ENCODE measurements at places on chromosomes 12 and 14. TPM values are rescaled to one million over a fixed set of nuclear protein-coding genes. Genes with fewer than 3 reads are reported as not detected.

The CAPS2 gene
- 2.5 TPM for total RNA-seq

The ANKRD33 gene
- not detected for total RNA-seq

The PTPRQ gene
- not detected for total RNA-seq

The KRT3 gene
- not detected for total RNA-seq

The RNASE8 gene
- not detected for total RNA-seq

The TBX3 gene
- not detected for total RNA-seq

The LTBP2 gene
- 0.32 TPM for total RNA-seq

The NT5DC3 gene
- total RNA-seq: 6.4 TPM

The RERGL gene
- total RNA-seq: not detected

The KRT72 gene
- 2.3 TPM for total RNA-seq

The KRAS gene
- total RNA-seq: 18.9 TPM

The BEGAIN gene
- 5.0 TPM for total RNA-seq

The NPAS3 gene
- total RNA-seq: not detected

The LRRC43 gene
- not detected for total RNA-seq

The LMO3 gene
- total RNA-seq: not detected

The MANSC1 gene
- 3.5 TPM for total RNA-seq

Measured in activated naive CD4-positive, alpha-beta T cell treated with anti-CD3 and anti-CD28 coated beads for 36 hours (primary cell).